ENCODE measurements at places on chromosomes 2 and 18.

DNA sequence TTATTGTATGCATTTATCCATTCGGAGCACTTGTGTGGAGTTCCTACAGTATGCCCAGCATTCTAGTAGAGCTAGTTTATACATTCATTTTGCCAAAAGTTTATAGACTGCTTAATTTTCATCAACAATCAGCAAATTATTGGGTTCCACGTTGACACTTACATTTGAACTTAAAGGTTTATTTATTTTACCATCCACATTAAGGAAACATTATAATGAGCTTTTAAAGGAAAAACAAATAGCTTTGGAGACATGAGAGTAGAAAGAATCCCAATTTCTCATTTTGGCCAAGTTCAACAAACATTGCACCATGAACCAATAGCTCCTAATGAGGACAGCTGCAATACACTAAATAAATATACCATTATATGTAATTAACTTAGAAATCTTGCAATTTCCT is 501.2 kb upstream of the SMIM21 start:
- peaks cover 9% of the 10 kb centered on the region for H3K27me3 ChIP-seq
- H3K36me3 ChIP-seq = no peaks in the 10 kb centered on the region
- H3K4me3 ChIP-seq = no peak overlapping the region
- no peaks in the 10 kb centered on the region for H3K4me1 ChIP-seq
- no peak for DNase-seq
- H3K27ac ChIP-seq = no peak overlapping the region

DNA sequence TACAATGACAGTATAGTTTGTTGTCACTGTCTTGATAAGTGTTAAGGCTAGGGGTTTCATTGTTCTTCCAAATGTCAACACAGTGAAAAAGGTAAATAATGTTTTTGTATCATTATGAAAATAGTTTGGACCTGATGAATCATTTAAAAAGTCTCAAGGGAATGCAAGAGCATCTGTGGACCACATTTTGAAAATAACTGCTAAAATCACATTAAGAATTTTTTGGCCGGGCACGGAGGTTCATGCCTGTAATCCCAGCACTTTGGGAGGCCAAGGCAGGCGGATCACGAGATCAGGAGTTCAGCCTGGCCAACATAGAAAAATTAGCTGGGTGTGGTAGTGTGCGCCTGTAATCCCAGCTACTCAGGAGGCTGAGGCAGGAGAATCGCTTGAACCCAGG is 10.3 kb downstream of the SCN1A start:
- DNase-seq = no peak
- H3K4me3 ChIP-seq = no peak overlapping the region
- peaks cover 8% of the 10 kb centered on the region for H3K4me1 ChIP-seq
- no peak overlapping the region for H3K27ac ChIP-seq
- no peaks in the 10 kb centered on the region for H3K36me3 ChIP-seq

- no peaks in the 10 kb centered on the region for H3K4me1 ChIP-seq
- H3K36me3 ChIP-seq = no peaks in the 10 kb centered on the region
- DNase-seq = no peak
- no peak overlapping the region for H3K27ac ChIP-seq
- H3K4me3 ChIP-seq = no peak overlapping the region
These were observed 142.7 kb downstream of the KLHL14 start for GRCh38 chr18:32629981-32630700.

GRCh38 chr2:46047290-46047689 is 249.9 kb upstream of the EPAS1 start:
- no peak for DNase-seq
- no peak overlapping the region for H3K27ac ChIP-seq
- H3K4me3 ChIP-seq = no peak overlapping the region
- H3K27me3 ChIP-seq = no peaks in the 10 kb centered on the region

- H3K36me3 ChIP-seq = peaks cover 3% of the 10 kb centered on the region
- no peak overlapping the region for H3K4me3 ChIP-seq
- no peaks in the 10 kb centered on the region for H3K27me3 ChIP-seq
- H3K4me1 ChIP-seq = peaks cover 2% of the 10 kb centered on the region
- DNase-seq = no peak
- no peak overlapping the region for H3K27ac ChIP-seq
These were observed 12.8 kb upstream of the IHH start for GRCh38 chr2:219073413-219074129.

DNA sequence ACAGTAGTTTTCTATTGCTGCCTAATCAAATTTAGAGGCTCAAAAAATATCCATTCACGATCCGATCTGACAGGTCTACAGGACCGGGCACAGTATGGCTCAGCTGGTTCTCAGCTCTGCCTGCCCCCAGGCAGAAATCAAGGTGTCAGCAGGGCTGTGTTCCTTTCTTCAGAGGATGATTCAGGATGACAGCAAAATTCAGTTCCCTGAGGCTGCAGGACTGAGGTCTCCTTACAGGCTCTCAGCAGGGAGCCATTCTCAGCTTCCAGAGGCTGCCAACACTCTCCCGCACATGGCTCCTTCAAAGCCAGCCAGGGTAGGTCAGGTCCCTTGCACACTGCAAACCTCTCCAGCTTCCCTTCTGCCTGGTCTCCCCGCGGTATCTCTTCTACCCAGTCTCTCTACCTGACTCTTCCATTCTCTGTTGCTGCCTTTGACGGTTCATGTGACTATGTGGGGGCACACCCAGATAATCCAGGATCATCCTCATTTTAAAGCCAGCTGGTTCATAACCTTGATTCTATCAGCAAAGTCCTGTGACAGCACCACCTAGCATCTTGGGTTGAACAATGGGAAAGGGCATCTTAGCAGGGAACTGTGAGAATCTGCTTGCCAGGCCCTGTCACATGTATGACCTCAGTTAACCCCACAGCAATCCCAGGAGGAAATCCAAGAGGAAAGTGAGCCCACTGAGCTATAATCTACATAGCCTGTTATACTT is 50.4 kb downstream of the UXS1 start:
- H3K4me1 ChIP-seq = peaks cover 62% of the 10 kb centered on the region
- peaks cover 21% of the 10 kb centered on the region for H3K36me3 ChIP-seq
- peak overlapping the region; percentile 100 for H3K27ac ChIP-seq
- H3K27me3 ChIP-seq = no peaks in the 10 kb centered on the region
- DNase-seq = no peak

GRCh38 chr2:235606004-235606715 is 112.3 kb downstream of the AGAP1 start:
- H3K4me1 ChIP-seq = no peaks in the 10 kb centered on the region
- H3K4me3 ChIP-seq = no peak overlapping the region
- DNase-seq = no peak
- peaks cover 22% of the 10 kb centered on the region for H3K27me3 ChIP-seq
- H3K27ac ChIP-seq = no peak overlapping the region

DNA sequence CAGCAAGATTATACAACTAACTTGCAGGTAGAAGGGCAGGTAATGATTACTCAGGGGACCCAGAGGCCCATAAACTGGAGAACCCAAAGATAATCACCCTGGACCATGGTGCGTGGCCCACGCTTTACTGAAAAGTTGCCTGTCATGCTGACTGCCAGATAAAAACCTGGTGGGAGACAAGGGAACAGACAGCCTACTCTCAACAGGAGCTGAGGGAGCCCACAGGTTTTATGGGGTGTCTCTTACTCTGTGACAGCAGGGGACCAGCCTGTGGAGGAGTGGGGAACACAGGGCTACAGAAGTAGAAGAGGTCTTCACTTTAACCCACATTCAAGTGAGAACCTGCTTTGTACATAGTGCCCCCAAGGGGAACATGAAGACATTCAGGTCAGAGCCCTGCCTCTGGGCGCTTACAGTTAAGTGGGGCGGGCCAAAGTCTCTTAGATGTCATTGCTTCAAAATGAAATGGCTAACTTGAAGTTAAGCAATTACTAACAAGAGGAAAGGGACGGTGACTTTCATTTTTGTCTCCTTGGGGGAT is 60.4 kb downstream of the DHRS9 start:
- no peaks in the 10 kb centered on the region for H3K27me3 ChIP-seq
- H3K4me1 ChIP-seq = peaks cover 2% of the 10 kb centered on the region
- H3K27ac ChIP-seq = no peak overlapping the region
- no peaks in the 10 kb centered on the region for H3K36me3 ChIP-seq
- H3K4me3 ChIP-seq = no peak overlapping the region

- peak overlapping the region; percentile 65 for H3K4me3 ChIP-seq
- no peaks in the 10 kb centered on the region for H3K27me3 ChIP-seq
- no peak for DNase-seq
These were observed 56.3 kb upstream of the CCDC195 start for GRCh38 chr2:224772494-224772893.

DNA sequence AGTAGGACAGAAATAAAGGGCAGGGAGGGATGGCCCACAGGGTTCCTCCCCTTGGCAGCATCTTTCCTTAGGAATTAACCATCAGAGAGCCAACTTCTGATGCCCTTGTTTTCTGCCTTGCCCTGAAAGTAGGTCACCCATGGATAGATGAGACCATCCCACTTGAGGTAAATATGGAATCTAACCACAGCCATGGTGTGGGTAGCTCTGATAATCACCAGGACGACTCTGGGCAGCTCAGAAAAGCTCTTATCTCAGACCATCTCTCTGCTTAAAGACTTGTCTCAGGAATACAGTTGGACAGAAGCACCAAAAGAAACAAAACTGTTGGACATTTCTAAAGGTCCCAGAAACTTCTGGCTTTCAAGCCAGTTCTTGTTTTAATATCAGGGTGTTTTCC is 101.4 kb upstream of the CELF4 start:
- no peak overlapping the region for H3K4me3 ChIP-seq
- H3K36me3 ChIP-seq = no peaks in the 10 kb centered on the region
- H3K27me3 ChIP-seq = no peaks in the 10 kb centered on the region
- DNase-seq = no peak
- H3K4me1 ChIP-seq = no peaks in the 10 kb centered on the region

- H3K4me1 ChIP-seq = peaks cover 4% of the 10 kb centered on the region
- H3K36me3 ChIP-seq = no peaks in the 10 kb centered on the region
- peaks cover 14% of the 10 kb centered on the region for H3K27me3 ChIP-seq
- H3K4me3 ChIP-seq = no peak overlapping the region
These were observed 9.9 kb downstream of the KCNIP3 start for GRCh38 chr2:95307036-95307435.

- H3K4me3 ChIP-seq = no peak overlapping the region
- H3K4me1 ChIP-seq = no peaks in the 10 kb centered on the region
- peaks cover under 1% of the 10 kb centered on the region for H3K36me3 ChIP-seq
- H3K27me3 ChIP-seq = peaks cover 53% of the 10 kb centered on the region
- DNase-seq = no peak
- no peak overlapping the region for H3K27ac ChIP-seq
These were observed 214.5 kb downstream of the ZBTB7C start for GRCh38 chr18:48194591-48195181.

DNA sequence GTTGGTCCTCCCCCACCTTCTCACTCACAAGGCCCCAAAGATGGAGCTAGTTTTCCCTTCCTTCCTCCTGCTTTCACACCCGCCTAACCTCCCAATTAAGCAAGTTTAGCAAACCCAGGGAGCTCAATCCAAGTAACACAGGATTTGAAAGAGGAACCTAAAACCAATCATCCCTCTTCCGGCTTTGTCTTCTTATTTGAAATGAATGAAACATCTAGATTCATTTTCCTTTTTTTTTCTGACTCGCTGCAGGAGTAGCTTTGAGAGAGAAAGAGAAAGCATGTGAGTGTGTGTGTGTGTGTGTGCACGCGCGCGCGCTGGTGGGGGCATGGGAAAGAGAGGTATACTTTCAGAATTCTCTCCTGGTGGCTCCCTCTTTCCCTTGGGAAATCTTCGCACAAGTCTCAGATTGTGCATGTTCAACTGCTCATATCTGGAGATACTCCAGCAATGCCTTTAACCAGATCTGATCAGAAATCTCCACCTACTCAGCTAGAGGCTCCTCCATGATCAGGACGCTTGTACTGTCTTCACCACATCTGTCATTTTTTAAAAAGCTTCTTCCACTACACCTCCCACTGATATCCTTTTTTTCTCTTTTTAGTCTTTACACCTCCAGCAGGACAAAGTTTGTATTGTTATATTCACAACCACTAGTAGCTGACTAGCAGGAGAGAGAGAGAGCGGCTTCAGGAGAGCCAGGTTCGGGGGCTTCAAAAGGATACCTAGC is 1.7 kb downstream of the SLC8A1 start:
- peaks cover 39% of the 10 kb centered on the region for H3K27me3 ChIP-seq
- peaks cover 10% of the 10 kb centered on the region for H3K4me1 ChIP-seq
- no peaks in the 10 kb centered on the region for H3K36me3 ChIP-seq
- H3K27ac ChIP-seq = no peak overlapping the region

- H3K4me1 ChIP-seq = no peaks in the 10 kb centered on the region
- DNase-seq = no peak
- no peak overlapping the region for H3K4me3 ChIP-seq
- H3K27me3 ChIP-seq = no peaks in the 10 kb centered on the region
- H3K36me3 ChIP-seq = no peaks in the 10 kb centered on the region
These were observed 292.9 kb downstream of the XIRP2 start for GRCh38 chr2:167181134-167181533.

DNA sequence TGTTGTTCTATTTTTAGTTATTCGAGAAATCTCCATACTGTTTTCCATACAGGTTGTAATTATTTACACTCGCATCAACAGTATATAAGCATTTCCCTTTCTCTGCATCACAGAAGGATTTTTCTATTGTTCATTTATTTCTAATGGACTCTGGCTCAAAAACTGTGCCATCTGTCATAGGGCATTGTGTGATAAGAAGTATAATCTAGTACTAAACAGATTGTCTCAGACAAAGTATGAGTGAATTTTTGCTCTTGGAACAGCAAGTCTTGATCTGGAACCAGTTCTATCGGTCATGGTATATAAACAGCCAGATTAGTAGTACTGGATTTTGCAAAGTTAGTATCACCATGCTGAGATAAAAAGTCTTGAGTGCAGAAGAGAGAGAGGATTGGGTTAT is 145.8 kb downstream of the KIAA1328 start:
- no peaks in the 10 kb centered on the region for H3K27me3 ChIP-seq
- no peak for DNase-seq
- H3K4me3 ChIP-seq = no peak overlapping the region
- H3K36me3 ChIP-seq = peaks cover 2% of the 10 kb centered on the region
- no peaks in the 10 kb centered on the region for H3K4me1 ChIP-seq
- no peak overlapping the region for H3K27ac ChIP-seq

DNA sequence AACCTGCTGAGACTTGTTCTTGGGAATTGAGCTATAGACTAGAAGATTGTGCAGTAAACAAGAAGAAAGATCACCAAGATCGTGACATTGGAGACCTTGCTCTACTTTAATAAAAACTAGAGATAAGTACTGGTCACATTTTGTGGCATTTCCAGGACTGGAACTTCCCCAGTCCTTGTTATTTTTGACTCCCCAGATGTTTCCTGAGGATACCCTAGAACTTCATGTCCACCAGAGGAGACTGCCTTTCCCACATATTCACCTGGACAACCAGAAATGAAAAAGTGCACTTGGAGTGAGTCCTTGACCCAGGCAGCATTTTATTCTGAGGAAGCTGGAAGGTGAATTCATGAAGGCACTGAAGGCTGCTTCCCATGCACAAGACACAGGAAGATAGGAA is 5.7 kb downstream of the CD207 start:
- no peak overlapping the region for H3K4me3 ChIP-seq
- H3K27ac ChIP-seq = no peak overlapping the region
- DNase-seq = no peak
- H3K36me3 ChIP-seq = peaks cover 3% of the 10 kb centered on the region
- H3K4me1 ChIP-seq = peaks cover 6% of the 10 kb centered on the region
